ENCODE measurements at places on chromosomes 7 and 10.

GRCh38 chr7:64559206-64559605, 3.7 kb downstream of the ZNF680 start:
- peak; percentile 49 for DNase-seq

- no peak for DNase-seq
Observed at GRCh38 chr7:78383096-78383880, 584.7 kb downstream of the PHTF2 start.

GRCh38 chr7:29194206-29194593, 375 bp upstream of the CHN2 start:
- peak; percentile 11 for DNase-seq

GRCh38 chr7:111528331-111528730, 34.0 kb downstream of the IMMP2L start:
- DNase-seq = no peak

DNA sequence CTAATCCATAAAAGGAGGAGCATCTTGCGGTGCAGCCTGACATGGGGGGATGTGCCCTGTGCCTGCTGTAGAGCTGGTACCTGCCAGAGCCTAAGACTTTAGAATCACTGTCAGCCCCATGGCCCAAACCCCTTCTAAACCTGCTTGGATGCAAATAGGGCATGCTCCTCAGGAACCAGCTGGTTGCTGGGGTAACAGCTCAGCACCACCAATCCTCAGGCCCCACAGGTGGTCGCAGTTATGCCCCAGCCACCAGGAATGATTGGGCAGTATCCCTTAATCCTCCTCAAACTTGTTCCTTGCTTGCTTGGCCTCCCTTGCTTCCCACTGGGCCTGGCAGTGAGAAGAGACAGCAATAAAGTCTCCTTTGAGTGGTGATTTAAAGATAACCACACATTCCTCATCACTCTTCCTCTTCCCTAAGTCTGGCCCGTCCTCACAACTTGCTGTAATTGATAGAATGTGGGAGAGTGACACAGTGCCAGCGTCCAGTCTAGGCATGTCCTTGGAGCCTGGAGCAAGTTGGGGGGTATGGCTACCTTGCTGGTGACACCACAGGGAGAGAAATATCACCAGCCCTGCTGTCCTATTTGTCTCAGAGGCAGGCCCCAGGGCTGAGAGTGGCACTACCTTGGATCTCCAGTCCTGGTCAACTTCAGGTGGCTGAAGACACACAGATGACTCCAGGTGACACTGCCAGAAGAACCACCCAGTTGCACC, 43.0 kb downstream of the VSTM4 start:
- no peak for DNase-seq

GRCh38 chr7:71133232-71133622, 1.3 kb downstream of the GALNT17 start:
- DNase-seq = no peak

DNA sequence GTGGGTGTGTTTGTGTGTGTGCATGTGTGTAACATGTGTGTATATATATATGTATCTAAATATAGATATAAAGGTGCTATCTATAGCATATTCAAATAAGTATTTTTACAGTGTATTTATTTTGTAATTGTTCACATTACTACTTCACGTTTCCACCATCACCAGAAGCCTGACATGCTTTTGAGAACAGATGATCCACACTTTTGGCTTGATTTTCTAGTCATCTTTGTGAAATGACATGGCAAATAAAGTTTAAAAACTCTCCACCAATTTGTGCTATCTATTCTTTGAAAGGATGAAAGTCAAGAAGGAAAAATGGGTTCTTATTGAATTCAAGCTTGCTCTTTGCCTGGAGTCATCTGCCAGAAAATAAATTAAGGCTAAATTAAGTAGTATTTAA, 294.0 kb upstream of the AKR1E2 start:
- no peak for DNase-seq

GRCh38 chr7:767941-768731, 41.1 kb upstream of the PRKAR1B start:
- DNase-seq = no peak

GRCh38 chr10:58331646-58332045, 3.2 kb upstream of the UBE2D1 start:
- no peak for DNase-seq

- no peak for DNase-seq
Observed at GRCh38 chr7:142595816-142596516, 153.3 kb upstream of the PRSS1 start.

GRCh38 chr10:118956802-118957442, 72.6 kb upstream of the NANOS1 start:
- DNase-seq = no peak

GRCh38 chr10:131207176-131207575, 104.3 kb downstream of the TCERG1L start:
- no peak for DNase-seq
